Activated T-helper 9 cell treated with anti-CD3 and anti-CD28 coated beads, Interleukin-2, amount 50 U/mL, for 16 hours (primary cell): ENCODE measurements at places on chromosomes 5 and 9.

DNA sequence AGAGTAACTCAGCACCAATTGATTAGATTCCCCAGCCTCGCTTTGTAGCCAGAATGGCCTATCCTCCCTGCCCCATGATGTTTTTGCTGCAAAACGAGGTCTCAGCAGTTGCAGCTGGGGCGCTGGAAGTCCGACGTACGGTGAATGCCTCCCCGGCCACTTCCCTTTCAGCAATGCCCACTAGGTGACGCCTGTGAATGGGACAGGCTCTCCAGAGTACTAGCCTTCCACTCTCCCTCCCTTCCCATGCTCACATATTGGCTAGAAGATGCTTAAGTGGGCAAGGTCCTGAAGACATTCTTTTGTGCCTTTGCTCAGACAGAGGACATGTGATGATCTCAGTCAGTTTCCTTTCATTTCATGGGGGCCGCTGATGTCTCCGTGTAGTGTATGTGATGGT, 50.8 kb downstream of the DMRT2 start:
- no peak for DNase-seq

DNA sequence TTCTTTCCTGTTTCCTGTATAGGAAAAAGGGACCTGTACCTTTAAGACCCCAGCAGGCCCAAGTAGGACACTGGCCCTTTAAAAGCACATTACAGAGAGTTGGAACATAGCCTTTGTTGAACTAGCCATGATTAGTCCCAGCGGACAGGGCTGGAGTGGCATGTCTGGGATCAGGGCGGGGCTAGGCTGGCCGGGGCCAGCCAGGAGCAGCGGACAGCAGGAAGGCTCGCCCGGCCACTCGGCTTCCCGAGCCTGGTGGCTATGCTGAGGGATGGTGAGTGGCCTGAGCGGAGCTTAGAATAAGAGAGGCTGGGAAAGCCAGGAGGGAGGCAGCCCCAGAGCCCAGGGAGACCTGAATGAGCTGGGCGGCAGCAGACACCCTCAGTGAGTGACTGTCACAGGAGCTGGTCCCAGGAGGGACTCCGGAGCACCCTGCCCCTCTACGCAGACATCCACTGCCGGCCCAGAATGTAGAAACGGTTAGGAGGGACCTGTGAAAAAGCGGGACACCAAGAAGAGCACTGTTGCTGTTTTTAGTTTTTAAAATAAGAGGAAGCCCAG, 92.1 kb downstream of the DAB2IP start:
- no peak for DNase-seq

DNA sequence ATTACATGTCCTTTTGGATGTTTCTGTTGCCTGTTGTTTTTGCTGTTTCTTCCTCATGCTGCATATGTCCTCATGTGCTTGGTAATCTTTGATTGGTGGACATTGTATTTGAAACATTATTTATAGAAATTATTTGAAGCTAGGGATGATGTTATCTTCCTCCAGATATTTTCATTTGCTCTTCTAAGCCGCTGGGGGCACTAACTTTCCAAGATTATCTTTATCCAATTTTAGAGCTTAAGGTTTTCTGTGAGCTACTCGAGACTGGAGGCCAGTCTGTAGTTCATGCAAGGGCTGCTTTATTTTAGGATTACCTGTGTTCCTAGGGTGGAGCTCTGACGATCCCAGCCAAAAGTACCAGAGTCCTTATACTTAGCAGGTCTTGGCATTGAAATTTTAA, 40.9 kb downstream of the STX17 start:
- DNase-seq, result no peak

DNA sequence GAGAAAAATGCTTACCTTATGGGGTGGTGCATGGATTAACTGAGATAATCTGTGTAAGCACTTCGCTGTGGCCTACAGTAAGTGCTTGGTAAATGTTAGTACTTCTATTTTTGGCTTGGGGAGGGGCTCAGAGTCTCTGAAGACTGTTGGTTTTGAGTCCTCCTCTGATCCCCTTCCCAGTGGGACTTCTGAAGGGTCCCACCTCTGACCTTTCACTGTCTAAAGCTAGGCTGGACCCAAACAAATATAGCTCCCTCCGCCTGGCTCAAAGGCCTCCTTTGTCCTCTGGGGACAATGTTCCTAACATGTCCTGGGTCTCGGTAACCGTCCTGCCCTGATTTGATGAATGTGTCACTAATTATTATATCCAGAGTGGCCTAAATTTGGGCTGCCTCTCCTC, 34.8 kb downstream of the CAMK2A start:
- no peak for DNase-seq

- DNase-seq, result no peak
Observed at GRCh38 chr5:132471151-132471907, 19.2 kb downstream of the IRF1 start.

DNA sequence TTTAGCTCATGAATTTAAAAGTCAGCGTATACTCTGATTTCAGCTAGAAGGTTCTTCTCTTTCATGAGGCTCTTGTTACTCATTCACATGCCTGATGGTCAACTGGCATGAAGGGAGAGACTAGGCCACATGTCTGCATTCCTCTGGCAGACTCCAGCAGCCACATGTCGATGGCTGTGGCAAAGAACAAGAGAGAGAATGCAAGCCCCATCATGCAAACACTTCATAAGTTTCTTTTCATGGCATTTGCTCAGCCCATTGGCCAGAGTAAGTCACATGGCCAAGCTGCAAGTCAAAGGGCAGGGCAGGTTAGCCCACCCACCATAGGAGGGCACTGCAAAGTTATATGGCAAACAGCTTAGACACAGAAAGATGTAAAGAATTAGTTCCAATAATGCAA, 5.4 kb downstream of the KCNV2 start:
- no peak for DNase-seq
